Colonic mucosa (tissue), 4 donors: ENCODE measurements at places on chromosomes 6 and 20. TPM values are rescaled to one million over a fixed set of nuclear protein-coding genes. Genes with fewer than 3 reads are reported as not detected.
A peak's percentile ranks its signal among the peaks of the same experiment; 100 is the strongest.

Gene KHDRBS2
- total RNA-seq, result 0.52 TPM

DNA sequence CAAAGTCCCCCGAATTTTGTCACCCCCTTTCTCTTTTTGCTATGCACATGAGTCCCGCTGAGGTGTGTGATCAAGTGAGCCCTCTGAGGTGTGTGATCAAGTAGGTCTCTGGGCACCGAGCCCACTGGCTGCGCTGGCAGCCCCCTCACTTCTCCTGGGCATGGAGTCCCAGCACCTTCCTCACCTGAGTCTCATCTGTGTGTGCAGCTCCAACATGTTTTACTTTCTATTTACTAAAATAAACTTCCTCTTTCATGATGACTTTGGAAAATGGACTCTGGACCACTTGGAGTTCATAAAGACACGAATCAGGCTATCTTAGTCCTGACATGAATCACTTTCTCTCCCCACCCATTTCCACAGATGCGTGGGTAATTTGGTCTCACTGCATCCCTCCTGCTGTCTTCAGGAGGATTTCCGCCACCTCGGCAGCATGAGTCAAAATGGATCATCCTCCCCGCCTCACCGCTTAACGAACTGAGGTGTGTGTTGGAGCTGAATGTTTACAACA is 39.8 kb downstream of the PRDM1 start:
- no peaks in the 10 kb centered on the region for H3K27me3 ChIP-seq
- H3K27ac ChIP-seq, result peak overlapping the region; percentile 36
- H3K4me3 ChIP-seq, result no peak overlapping the region
- peak; percentile 49 for DNase-seq
- no peaks in the 10 kb centered on the region for H3K4me1 ChIP-seq

Gene RAET1L
- 3.2 TPM for total RNA-seq

DNA sequence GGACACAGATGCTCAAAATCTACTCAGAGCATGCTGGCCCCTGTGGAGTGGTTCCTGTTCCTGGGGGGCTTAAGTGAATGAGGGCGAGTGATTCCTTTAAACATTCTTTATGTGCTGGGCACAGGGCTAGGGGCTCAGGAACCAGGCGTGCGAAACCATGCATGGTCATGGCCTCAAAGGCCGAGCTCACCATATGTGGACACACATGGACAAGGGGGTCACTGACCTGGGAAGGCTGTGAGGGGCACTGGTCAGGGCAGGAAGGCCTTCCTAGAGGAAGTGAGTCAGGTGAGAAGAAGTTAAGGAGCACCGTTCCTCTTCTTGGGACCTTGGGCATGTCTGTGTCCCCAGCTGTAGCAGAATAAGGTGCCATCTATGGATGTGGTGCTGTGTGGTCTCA is 74.6 kb upstream of the BHLHE23 start:
- H3K4me3 ChIP-seq, result no peak overlapping the region
- H3K4me1 ChIP-seq, result no peaks in the 10 kb centered on the region
- DNase-seq, result no peak

DNA sequence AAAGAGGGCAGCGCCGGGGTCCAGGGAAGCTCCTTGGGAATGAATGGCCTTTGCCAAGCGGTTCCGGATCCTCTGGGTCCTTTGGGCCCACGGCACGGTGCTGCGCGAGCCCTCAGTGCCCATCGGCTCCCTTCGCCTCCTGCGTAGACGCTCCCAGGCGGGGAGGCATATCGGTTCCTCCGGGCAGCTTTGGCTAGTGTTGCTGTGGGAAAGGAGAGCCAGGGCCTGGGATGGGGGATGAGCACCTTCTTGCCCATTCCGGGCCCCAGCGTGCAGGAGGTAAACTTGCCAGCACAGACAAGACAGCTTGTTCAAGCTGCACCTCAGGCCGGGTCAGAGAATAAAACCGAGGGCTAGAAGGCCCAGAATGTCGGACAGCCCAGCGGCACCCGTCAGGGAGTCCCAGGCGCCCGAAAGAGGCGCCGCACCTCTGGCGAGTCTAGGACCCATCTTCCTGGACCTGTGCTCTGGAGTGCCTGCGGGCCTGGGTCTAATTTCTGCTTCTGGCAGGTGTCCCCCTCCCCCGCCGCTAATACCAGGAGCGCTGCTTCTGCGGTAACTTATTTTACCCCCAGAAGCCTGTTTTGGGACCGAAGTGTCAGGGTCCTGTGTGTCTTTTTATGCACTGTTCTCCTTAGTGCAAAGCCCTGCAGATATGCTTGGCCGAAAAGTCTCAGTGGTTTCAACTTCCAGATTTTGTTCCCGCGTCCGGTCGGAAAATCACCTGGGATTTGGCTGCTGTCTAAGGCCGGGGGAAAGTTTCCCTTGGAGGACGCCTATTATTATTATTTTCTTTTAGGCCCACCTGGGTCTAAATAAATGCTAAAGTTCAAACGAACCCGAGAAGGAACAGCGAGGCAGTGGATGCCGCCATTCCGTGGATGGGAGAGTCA is 1.7 kb upstream of the TFAP2C start:
- peaks cover 10% of the 10 kb centered on the region for H3K4me1 ChIP-seq
- no peaks in the 10 kb centered on the region for H3K36me3 ChIP-seq
- no peak for DNase-seq
- H3K27ac ChIP-seq, result no peak overlapping the region
- H3K27me3 ChIP-seq, result peaks cover 68% of the 10 kb centered on the region

Gene SUMO4
- 1.4 TPM for total RNA-seq

GRCh38 chr6:67459556-67459955 is 1175.5 kb upstream of the ADGRB3 start:
- H3K4me3 ChIP-seq, result no peak overlapping the region
- no peak overlapping the region for H3K27ac ChIP-seq
- H3K4me1 ChIP-seq, result no peaks in the 10 kb centered on the region
- H3K36me3 ChIP-seq, result no peaks in the 10 kb centered on the region
- no peaks in the 10 kb centered on the region for H3K27me3 ChIP-seq

DNA sequence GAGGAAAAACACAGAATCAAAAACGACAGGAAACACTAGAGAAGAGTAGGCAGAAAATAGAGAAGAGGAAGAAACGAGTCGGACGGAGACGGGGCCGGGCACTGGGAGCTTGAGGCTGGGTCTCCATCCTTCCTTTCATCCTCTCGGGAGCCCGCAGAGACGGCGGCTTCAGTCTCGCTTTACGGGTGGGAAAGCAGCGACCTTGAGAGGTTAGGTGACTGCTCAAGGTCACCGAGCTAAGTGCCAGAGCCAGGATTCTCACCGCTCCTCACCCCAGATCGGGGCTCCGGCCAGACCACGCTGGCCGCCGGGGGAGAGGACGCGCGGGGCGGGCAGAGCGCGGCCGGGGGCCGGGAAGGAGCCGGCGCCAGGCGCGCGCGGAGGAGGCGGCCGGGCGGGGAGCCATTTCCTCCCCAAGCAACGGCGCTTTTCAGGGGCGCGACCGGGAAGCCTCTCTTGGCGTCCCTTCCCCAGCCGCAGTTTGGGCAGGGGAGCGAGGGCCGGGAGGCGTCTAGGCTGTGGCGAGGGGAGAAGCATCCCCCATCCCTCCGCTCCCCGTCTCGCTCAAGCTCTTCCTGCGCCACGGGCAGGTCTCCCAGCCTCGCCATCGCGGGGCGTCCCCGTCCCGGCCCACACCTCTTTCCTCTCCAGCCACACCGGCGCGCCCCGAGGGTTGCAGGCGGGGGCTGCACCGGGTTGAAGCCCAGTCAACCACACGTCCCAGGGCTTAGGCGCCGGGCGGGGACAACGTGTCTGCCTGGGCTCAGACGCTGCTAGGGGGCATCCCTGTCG is 24.1 kb upstream of the MAP3K7 start:
- peaks cover 25% of the 10 kb centered on the region for H3K27me3 ChIP-seq
- H3K4me1 ChIP-seq, result no peaks in the 10 kb centered on the region
- peak overlapping the region; percentile 33 for H3K4me3 ChIP-seq
- DNase-seq, result no peak

GRCh38 chr6:137810554-137811120 is 56.4 kb upstream of the TNFAIP3 start:
- H3K4me3 ChIP-seq, result no peak overlapping the region
- H3K36me3 ChIP-seq, result no peaks in the 10 kb centered on the region
- H3K27ac ChIP-seq, result peak overlapping the region; percentile 46
- H3K27me3 ChIP-seq, result no peaks in the 10 kb centered on the region
- H3K4me1 ChIP-seq, result no peaks in the 10 kb centered on the region

DNA sequence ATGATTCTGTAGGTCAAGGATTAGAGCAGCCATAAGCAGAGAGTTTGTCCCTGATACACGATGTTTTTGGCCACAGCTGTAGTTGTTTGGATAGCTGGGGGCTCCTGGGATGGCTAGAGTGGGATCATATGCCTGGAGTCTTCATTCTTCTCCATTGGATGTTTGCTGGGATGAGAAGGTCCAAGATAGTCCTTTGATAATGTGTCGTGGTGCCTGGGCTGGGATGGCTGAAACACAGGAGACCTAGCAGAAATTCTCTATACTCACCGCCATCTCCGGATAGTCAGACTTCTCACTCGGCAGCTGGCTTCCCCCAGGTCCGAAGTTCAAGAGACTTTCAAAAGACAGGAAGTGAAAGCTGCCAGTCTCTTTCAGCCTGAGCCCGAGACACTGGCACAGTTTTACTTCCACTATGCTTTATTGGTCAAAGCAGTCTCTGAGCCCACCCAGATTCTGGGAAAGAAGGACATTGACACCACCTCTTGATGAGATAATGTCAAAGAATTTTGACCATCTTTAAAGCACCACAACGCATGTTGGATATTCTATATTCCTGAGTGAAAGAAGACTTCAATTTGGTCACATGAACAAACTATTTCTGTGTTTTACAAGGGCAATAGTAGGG is 16.0 kb downstream of the MARCKS start:
- peak; percentile 84 for DNase-seq
- no peaks in the 10 kb centered on the region for H3K36me3 ChIP-seq
- H3K27me3 ChIP-seq, result no peaks in the 10 kb centered on the region
- H3K27ac ChIP-seq, result peak overlapping the region; percentile 60
- H3K4me1 ChIP-seq, result peaks cover 8% of the 10 kb centered on the region

Gene SCP2D1
- total RNA-seq, result not detected

- no peaks in the 10 kb centered on the region for H3K36me3 ChIP-seq
- no peak overlapping the region for H3K27ac ChIP-seq
- no peak overlapping the region for H3K4me3 ChIP-seq
- no peak for DNase-seq
- no peaks in the 10 kb centered on the region for H3K4me1 ChIP-seq
- no peaks in the 10 kb centered on the region for H3K27me3 ChIP-seq
Measured at GRCh38 chr6:45256697-45257695, 71.1 kb upstream of the RUNX2 start.

- no peaks in the 10 kb centered on the region for H3K36me3 ChIP-seq
- no peaks in the 10 kb centered on the region for H3K27me3 ChIP-seq
- no peak overlapping the region for H3K27ac ChIP-seq
- H3K4me1 ChIP-seq, result peaks cover 18% of the 10 kb centered on the region
- H3K4me3 ChIP-seq, result no peak overlapping the region
- no peak for DNase-seq
Measured at GRCh38 chr20:41506192-41506915, 111.8 kb downstream of the CHD6 start.

DNA sequence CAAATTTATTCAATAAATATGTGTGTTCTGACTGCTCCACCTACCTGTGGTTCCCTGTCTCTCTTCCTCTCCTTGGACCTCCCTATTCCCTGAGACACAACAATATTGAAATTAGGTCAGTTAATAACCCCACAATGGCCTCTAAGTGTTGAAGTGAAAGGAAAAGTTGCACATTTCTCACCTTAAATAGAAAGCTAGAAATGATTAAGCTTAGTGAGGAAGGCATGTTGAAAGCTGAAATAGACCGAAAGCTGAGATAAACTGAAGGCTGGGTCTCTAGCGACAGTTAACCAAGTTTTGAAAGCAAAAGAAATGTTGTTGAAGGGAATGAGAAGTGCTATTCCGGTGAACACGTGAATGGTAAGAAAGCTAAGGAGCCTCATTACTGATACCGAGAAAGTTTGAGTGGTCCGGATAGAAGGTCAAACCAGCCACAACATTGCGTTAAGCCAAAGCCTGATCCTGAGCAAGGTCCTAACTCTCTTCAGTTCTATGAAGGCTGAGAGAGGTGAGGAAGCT is 34.1 kb downstream of the UST start:
- H3K4me3 ChIP-seq, result no peak overlapping the region
- no peaks in the 10 kb centered on the region for H3K4me1 ChIP-seq
- no peak for DNase-seq
- no peaks in the 10 kb centered on the region for H3K36me3 ChIP-seq

DNA sequence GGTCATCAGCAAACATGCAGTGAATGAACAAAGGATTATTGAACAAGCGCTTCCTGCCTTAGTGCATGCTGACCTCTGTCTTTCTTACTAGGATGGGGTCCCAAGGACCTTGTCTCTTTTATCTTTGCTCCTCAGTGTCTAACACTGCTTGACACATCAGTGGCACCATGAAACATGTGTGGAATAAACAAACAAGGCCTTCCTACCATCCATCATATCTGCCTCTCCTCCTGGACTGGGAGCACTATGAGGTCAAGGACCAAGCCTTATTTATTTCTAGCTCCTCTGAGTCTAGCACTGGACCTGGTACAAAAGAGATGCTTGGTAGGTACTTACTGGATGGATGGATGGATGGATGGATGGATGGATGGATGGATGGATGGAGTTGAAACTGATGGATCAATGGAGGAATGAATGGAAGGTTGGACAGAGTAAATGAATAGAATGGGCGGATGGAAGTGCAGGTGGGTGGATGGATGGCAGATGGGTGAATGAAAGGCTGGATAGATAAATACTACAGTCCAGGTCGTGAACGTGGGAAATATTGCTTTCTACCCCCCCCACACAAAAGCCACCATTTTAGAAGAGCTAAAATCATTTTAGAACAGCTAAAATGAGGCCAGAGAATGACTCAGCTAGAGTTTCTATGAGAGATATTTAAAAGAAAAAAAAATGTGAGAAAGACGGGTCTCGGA is 104.1 kb upstream of the PTPN1 start:
- H3K4me3 ChIP-seq, result no peak overlapping the region
- H3K36me3 ChIP-seq, result no peaks in the 10 kb centered on the region
- no peak overlapping the region for H3K27ac ChIP-seq
- no peaks in the 10 kb centered on the region for H3K4me1 ChIP-seq
- no peak for DNase-seq

GRCh38 chr6:163756079-163756478 is 341.6 kb downstream of the QKI start:
- H3K4me3 ChIP-seq, result no peak overlapping the region
- H3K27ac ChIP-seq, result no peak overlapping the region
- no peaks in the 10 kb centered on the region for H3K36me3 ChIP-seq
- H3K27me3 ChIP-seq, result no peaks in the 10 kb centered on the region

Gene VGLL2
- total RNA-seq, result not detected

- no peak overlapping the region for H3K4me3 ChIP-seq
- peak overlapping the region; percentile 29 for H3K27ac ChIP-seq
- H3K36me3 ChIP-seq, result no peaks in the 10 kb centered on the region
- DNase-seq, result no peak
- H3K4me1 ChIP-seq, result no peaks in the 10 kb centered on the region
Measured at GRCh38 chr6:108874470-108875160, 26.4 kb downstream of the ARMC2 start.

Gene AKAP12
- 38.8 TPM for total RNA-seq

DNA sequence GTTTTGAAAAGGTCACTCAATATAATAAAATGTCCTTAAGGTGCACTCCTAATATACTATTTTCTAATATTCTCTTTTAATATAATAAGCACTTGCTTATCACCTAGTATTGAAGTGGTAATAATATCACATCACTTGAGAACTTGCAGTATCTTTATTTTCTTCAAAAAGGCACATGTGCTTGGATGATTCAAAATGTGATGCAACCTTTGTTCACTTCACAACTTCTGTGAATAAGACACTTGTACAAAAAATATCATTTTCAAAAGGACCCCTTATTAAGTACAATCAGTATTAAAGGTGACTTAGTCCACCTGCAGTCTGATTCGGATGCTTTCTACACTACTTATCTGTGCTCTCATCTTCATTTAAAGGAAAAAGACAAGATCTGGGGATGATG is 3.4 kb downstream of the PRELID3B start:
- H3K36me3 ChIP-seq, result peaks cover 13% of the 10 kb centered on the region
- H3K4me3 ChIP-seq, result no peak overlapping the region
- H3K27ac ChIP-seq, result no peak overlapping the region

- H3K4me1 ChIP-seq, result no peaks in the 10 kb centered on the region
- H3K4me3 ChIP-seq, result no peak overlapping the region
- no peaks in the 10 kb centered on the region for H3K36me3 ChIP-seq
- no peaks in the 10 kb centered on the region for H3K27me3 ChIP-seq
Measured at GRCh38 chr6:49980898-49981297, 11.5 kb upstream of the DEFB113 start.
